ENCODE measurements at places on chromosomes 16 and 17. TPM values are rescaled to one million over a fixed set of nuclear protein-coding genes. Genes with fewer than 3 reads are reported as not detected.
A peak's percentile ranks its signal among the peaks of the same experiment; 100 is the strongest.

ST6GALNAC2 gene
- total RNA-seq: 9.9 TPM

DNA sequence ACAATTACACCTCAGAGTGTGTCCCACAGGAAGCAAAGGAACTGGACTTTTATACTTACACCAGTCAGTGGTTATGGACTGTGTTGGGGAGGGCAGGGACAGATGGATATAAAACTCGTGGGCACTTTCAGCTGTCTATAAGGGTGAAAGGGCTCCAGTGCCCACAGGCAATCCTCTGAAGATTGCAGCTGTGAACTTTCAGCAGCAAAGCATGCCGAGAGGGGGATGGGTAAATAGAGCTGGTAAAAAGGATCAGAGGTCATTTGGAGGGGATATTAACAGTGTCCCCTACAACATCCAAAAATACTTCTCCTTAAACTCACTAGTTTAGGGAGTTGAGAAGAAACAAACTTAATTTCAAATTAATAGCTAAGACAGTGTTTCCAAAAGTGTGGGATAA lies 13.3 kb upstream of the RFWD3 start:
- no peak for DNase-seq

KRTAP9-8 gene
- not detected for total RNA-seq

AATK gene
- total RNA-seq: 0.33 TPM

GRCh38 chr17:59668816-59669215 lies 38.4 kb downstream of the PTRH2 start:
- peak; percentile 81 for DNase-seq

- no peak for DNase-seq
These were observed 33.2 kb downstream of the TUBD1 start for GRCh38 chr17:59859444-59860025.

- DNase-seq: no peak
These were observed 51.2 kb upstream of the MTMR4 start for GRCh38 chr17:58565389-58566311.

GRCh38 chr17:72683506-72684404 lies 408.7 kb downstream of the SLC39A11 start:
- DNase-seq: peak; percentile 86

DNA sequence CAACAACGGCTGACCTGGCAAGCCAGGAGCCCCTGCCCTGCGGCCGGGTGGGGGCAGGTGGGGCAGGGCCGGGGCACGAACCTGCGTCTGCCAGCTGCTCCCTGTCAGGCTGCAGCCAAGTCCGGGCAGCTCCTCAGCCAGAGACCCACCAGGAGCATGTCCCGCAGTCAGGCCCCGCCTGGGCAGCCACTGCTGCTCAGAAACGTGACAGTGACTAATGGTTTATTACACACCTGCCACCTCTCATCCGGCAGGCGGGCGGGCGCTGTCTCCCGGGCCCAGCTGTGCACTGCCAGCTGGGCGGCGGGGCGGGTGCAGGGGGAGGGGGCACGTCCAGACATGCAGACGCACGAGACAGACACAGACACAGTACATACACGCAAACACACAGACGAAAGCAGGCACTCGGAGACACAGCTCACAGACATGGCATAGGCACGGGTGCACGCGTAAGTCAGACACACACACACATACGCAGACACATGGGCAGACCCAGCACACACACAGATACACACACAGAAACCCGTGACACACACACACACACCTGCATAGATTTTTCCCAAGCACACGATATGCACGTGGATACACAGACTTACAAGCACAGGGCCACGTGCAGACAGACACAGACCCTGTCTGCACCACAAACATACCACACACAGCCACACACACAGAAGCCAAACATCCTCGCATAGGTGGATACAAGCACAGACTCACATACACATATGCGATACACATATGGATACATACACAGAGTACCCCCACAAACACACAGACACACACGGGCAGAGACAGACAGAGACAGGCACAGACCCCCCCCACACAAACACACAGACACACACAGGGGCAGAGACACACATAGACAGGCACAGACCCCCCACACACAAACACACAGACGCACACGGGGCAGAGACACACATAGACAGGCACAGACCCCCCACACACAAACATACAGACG lies 248.3 kb upstream of the CIBAR2 start:
- DNase-seq: no peak

GRCh38 chr17:79785017-79785899 lies 7.3 kb downstream of the CBX2 start:
- DNase-seq: no peak

DNA sequence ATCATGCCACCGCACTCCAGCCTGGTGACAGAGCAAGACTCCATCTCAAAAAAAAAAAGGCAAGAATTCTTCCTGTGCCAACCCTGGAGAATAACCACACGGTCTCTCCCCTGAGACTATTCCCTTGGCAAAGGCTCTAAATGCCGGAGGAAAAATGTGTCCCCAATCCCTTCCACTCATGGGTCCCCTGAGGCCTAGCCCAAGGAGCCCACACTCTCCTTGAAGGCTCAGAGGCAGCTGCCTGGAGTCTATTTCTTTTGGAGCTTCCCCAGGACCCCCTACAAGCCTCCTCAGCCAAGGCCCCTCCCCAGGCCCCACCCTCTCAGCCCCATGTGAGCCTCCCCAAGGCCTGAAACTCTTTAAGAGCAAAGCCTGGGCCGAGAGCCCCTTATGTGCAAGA lies 16.6 kb downstream of the CEP131 start:
- DNase-seq: no peak

TBC1D3C gene
- total RNA-seq: not detected

DNA sequence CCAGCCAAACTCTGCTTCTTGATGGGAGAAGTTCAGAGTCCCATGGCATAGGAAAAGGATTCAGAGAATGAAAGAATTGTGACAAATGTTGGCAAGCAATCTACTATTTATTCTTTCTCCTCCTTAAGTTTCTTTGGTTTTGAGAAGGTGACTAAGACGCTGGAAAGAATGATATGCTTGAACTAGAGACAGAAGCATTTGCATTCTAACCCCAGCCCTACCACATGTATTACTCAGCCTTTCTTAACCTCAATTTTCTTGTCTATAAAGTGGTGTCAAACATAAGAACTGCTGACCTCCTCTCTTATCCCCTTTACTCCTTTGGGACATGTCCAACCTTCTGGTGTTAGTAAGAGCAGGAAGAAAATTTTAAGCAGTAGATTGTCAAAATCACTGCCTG lies 124.7 kb downstream of the HS3ST2 start:
- no peak for DNase-seq

- DNase-seq: no peak
These were observed 30.0 kb upstream of the RHBDL3 start for GRCh38 chr17:32235588-32235987.

GRCh38 chr17:69723741-69724140 lies 309.2 kb downstream of the MAP2K6 start:
- no peak for DNase-seq

All from kidney epithelial cell (primary cell).